Lower lobe of right lung (tissue), 2 donors: ENCODE measurements at places on chromosomes 12 and 14.

GRCh38 chr14:86652526-86652925, 1122.6 kb downstream of the FLRT2 start:
- DNase-seq: no peak
- H3K4me3 ChIP-seq: no peak overlapping the region
- no peaks in the 10 kb centered on the region for H3K4me1 ChIP-seq
- H3K27me3 ChIP-seq: no peaks in the 10 kb centered on the region

DNA sequence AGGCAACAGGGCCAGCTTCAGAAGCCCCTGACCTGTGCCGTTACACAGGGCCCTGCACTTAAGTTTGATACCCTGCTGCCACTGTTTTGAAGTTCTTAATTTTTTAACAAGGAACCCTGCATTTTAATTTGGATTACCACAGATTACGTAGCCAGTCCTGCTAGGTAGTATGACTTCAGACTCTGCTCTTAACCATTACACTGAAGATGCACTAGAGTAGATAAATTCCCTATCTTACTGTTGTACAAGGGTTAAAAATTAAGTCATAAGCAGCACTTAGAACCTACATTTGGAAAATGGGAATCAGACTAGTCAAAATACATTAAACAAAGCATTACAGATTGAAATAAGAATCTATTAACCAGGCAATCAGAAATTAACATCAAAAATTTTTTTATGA, 2.3 kb downstream of the GNPNAT1 start:
- H3K4me3 ChIP-seq: no peak overlapping the region
- DNase-seq: no peak
- H3K27ac ChIP-seq: no peak overlapping the region
- H3K27me3 ChIP-seq: no peaks in the 10 kb centered on the region
- no peaks in the 10 kb centered on the region for H3K36me3 ChIP-seq

GRCh38 chr14:55519473-55520080, 60.4 kb upstream of the KTN1 start:
- no peaks in the 10 kb centered on the region for H3K4me1 ChIP-seq
- no peaks in the 10 kb centered on the region for H3K36me3 ChIP-seq
- no peak for DNase-seq

DNA sequence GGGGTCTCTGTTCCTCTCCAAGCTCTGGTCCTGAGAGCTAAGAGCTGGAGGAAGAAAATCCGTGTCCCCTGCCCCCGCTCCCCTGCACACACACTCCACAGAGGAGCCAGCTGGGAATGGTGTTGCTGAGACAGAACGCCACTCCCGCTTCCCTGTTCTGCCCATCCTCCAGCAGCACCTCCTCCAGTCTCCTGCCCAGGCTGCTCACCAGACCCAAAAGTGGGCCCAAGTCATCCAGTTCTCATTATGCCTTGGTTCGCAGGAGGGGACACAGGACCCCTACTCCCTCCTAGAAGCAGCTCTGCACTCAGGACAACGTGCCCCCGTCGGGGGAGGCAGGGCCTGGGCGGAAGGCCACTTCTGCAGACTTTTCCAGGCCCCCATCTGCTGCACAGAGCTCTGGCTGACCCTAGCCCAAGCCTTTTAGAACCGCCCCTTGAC, 830 bp upstream of the TRMT61A start:
- no peak for DNase-seq
- no peaks in the 10 kb centered on the region for H3K36me3 ChIP-seq
- H3K4me3 ChIP-seq: peak overlapping the region; percentile 98
- peaks cover 59% of the 10 kb centered on the region for H3K4me1 ChIP-seq
- peak overlapping the region; percentile 92 for H3K27ac ChIP-seq

DNA sequence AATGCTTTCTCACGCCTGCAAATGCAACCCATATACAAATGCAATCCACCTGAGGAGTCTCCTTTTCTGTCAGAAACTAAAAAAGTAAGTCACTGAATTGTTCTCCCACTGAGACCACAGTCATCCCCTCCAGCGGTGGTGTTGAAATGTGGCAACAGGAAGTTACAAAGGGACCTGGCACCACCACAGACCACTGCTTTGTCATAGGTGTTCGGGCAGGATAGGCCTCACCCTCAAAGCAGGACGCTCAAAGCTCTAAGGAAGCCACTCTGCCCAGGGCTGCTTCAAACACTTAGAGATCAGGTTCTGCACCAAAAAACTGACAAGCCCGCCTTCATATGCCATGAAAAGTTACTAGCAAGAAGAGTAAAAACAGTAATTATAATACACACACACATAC, 11.3 kb downstream of the PHLDA1 start:
- H3K36me3 ChIP-seq: no peaks in the 10 kb centered on the region
- peak overlapping the region; percentile 51 for H3K27ac ChIP-seq
- peaks cover 17% of the 10 kb centered on the region for H3K4me1 ChIP-seq
- peak; percentile 50 for DNase-seq
- H3K27me3 ChIP-seq: no peaks in the 10 kb centered on the region
- H3K4me3 ChIP-seq: no peak overlapping the region

DNA sequence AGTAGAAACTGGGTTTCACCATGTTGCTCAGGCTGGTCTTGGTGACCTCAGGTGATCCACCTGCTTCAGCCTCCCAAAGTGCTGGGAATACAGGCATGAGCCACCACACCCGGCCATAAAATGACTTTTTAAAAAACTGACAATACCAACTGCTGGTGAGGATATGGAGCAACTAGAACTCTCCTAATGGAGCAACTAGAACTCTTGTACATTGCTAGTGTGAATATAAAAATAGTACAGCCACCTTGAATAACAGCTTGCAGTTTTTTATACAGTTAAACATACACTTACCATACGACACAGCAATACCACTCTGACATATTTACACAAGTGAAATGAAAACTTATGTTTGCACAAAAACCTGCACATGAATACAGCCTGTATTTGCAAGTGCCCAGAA, 2.5 kb upstream of the CFAP73 start:
- no peak for DNase-seq
- no peak overlapping the region for H3K27ac ChIP-seq
- H3K36me3 ChIP-seq: no peaks in the 10 kb centered on the region
- no peak overlapping the region for H3K4me3 ChIP-seq
- peaks cover 12% of the 10 kb centered on the region for H3K4me1 ChIP-seq

DNA sequence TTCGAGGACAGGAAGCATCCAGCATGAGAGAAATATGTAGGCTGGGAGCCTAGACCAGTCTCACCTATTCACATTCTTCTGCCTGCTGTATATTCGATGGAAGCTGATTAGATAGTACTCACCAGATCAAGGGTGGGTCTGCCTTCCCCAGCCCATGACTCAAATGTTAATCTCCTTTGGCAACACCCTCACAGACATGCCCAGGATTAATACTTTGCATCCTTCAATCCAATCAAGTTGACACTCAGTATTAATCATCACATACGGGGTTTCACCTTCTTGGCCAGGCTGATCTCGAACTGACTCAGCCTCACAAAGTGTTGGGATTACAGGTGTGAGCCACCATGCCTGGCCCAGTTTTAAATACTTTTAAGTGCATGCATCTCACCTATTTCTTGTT, 30.5 kb upstream of the SLC10A1 start:
- H3K4me3 ChIP-seq: no peak overlapping the region
- H3K27ac ChIP-seq: no peak overlapping the region
- no peaks in the 10 kb centered on the region for H3K36me3 ChIP-seq
- no peaks in the 10 kb centered on the region for H3K4me1 ChIP-seq

GRCh38 chr12:131528144-131528543, 182.7 kb upstream of the SFSWAP start:
- no peaks in the 10 kb centered on the region for H3K36me3 ChIP-seq
- H3K27me3 ChIP-seq: no peaks in the 10 kb centered on the region
- H3K27ac ChIP-seq: no peak overlapping the region
- H3K4me3 ChIP-seq: no peak overlapping the region

GRCh38 chr12:81128930-81129554, 51.2 kb downstream of the ACSS3 start:
- no peaks in the 10 kb centered on the region for H3K36me3 ChIP-seq
- H3K27ac ChIP-seq: no peak overlapping the region
- H3K4me3 ChIP-seq: no peak overlapping the region
- no peak for DNase-seq
- no peaks in the 10 kb centered on the region for H3K4me1 ChIP-seq
- no peaks in the 10 kb centered on the region for H3K27me3 ChIP-seq

GRCh38 chr12:110287986-110288385, 6.9 kb downstream of the ATP2A2 start:
- peaks cover 75% of the 10 kb centered on the region for H3K36me3 ChIP-seq
- H3K4me1 ChIP-seq: peaks cover 59% of the 10 kb centered on the region
- H3K27me3 ChIP-seq: no peaks in the 10 kb centered on the region
- DNase-seq: no peak
- no peak overlapping the region for H3K27ac ChIP-seq

- no peaks in the 10 kb centered on the region for H3K27me3 ChIP-seq
- no peak overlapping the region for H3K27ac ChIP-seq
- H3K4me3 ChIP-seq: no peak overlapping the region
- H3K36me3 ChIP-seq: no peaks in the 10 kb centered on the region
Observed at GRCh38 chr12:27762757-27763156, 17.3 kb upstream of the KLHL42 start.

GRCh38 chr12:22064968-22065367, 18.9 kb downstream of the CMAS start:
- H3K4me1 ChIP-seq: no peaks in the 10 kb centered on the region
- no peak overlapping the region for H3K4me3 ChIP-seq

DNA sequence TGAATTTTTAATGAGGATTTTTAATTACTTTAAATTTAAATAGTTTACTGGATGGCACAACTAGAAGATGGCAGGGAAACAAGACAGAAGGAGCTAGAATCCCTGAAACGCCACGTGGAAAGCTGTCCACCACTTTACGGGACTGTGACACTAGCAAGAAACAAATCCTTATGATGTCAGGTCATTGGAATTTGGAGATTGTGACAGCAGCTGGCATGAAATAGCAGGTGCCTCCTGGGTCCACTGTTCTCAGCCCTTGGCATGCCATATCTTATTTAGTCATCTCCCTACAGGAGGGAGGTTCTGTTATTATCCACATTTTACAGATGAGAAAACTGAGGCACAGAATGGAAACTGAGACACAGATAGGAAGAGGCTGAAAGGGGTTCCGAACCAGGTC, 113.8 kb downstream of the BCL11B start:
- no peaks in the 10 kb centered on the region for H3K36me3 ChIP-seq
- no peaks in the 10 kb centered on the region for H3K27me3 ChIP-seq
- no peak overlapping the region for H3K27ac ChIP-seq
- H3K4me1 ChIP-seq: peaks cover 14% of the 10 kb centered on the region
- no peak overlapping the region for H3K4me3 ChIP-seq
- DNase-seq: no peak

GRCh38 chr14:97283005-97283403, 485.8 kb downstream of the VRK1 start:
- no peak for DNase-seq
- no peaks in the 10 kb centered on the region for H3K4me1 ChIP-seq
- no peak overlapping the region for H3K27ac ChIP-seq
- H3K27me3 ChIP-seq: no peaks in the 10 kb centered on the region

DNA sequence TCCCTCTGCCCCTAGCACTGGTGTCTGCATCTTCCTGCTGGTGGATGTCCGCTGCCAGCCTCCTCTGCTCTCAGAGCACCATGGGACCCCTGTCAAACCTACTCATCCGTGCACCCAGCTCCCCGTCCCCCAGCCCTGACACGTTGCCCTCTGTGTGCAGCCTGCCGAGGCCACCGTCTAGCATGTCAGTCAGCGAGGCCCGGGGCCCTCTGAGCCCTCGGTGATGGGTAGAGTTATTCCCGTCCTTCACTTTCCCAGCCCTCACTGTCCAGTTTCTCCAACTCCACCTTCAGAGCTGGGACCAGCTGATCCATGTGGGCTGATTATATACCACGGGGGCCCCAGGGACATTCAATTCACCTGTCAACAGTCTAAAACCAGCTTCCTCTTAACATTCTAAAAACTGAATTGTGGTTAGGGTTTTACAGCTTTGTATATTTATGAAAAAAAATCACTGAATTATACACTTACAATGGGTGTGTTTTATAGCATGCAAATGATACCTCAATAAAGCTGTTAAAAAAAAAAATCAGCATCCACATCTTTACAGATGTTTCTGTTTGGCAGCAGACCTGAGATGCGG, 61.3 kb downstream of the CCDC88C start:
- H3K27ac ChIP-seq: no peak overlapping the region
- no peak overlapping the region for H3K4me3 ChIP-seq
- peak; percentile 39 for DNase-seq
- H3K36me3 ChIP-seq: no peaks in the 10 kb centered on the region

DNA sequence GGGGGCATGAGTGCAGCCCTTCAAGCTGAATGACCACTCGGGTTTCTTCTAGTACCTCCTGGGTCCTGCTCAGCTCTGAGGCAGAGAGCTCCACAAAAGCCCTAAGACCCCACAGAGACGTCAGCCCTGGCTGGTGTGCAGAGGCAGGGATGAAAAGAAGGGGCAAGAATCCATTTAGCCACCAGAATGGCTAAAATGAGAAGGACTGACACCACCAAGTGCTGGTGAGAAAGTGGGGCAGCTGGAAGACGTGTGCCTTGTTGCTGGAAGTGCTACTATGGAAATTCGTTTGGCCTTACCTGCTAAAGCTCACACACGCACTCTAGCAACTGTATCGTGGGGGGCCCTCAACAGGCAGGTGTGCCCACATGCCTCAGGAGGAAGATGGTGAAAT, 26.7 kb downstream of the RILPL1 start:
- no peak overlapping the region for H3K27ac ChIP-seq
- no peak overlapping the region for H3K4me3 ChIP-seq
- H3K4me1 ChIP-seq: peaks cover 8% of the 10 kb centered on the region
- H3K27me3 ChIP-seq: no peaks in the 10 kb centered on the region
- no peak for DNase-seq

DNA sequence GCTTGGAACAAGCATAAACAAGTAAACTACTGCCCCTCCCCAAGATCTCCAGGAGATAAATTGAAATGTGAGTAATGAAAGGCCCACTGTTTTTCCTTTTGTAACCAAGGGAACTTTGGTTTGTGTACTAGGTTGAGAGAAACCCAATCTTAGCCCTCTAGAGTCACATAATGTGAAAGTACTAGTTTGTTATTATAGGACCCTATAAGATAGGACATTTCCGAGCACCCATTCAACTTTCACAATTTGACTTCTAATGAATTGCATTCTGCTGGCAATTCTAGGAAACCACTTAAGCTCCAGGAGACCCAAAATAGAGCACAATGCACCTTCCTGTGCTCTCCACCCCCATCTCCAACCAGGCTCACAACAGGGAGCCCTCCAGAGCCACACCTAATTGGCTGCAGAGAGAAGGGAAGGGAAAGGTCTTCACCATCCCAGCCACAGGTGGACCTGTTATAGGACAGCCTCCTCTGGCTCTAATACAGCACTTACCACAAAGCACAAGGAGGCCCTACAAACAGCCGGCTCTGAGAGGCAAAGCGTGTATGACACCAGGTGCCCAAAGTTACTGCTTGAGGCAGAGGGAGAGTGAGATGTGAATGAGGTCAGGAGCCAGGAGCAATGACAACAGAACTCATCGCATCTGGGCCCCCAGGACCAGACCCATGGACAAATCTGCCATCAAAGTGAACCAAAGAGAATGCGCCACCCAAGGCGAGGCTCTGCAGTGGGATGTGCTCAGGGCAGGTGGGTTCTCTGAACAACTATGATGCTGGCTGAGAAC, 163.3 kb upstream of the NTF3 start:
- no peaks in the 10 kb centered on the region for H3K4me1 ChIP-seq
- no peak for DNase-seq
- no peak overlapping the region for H3K27ac ChIP-seq

- H3K27me3 ChIP-seq: no peaks in the 10 kb centered on the region
- H3K27ac ChIP-seq: no peak overlapping the region
- no peak for DNase-seq
- H3K4me3 ChIP-seq: no peak overlapping the region
Observed at GRCh38 chr12:66916189-66916588, 237.3 kb upstream of the GRIP1 start.

- no peaks in the 10 kb centered on the region for H3K27me3 ChIP-seq
- DNase-seq: no peak
- H3K4me3 ChIP-seq: no peak overlapping the region
- no peak overlapping the region for H3K27ac ChIP-seq
- H3K4me1 ChIP-seq: peaks cover 60% of the 10 kb centered on the region
- peaks cover 47% of the 10 kb centered on the region for H3K36me3 ChIP-seq
Observed at GRCh38 chr12:108846290-108846701, 11.1 kb downstream of the SSH1 start.
